ENCODE measurements at places on chromosomes 11 and 22. TPM values are rescaled to one million over a fixed set of nuclear protein-coding genes. Genes with fewer than 3 reads are reported as not detected.

LRRC55 gene
- not detected for total RNA-seq

DEUP1 gene
- total RNA-seq, result not detected

LINC01488 gene
- total RNA-seq, result 3.6 TPM

DLAT gene
- 51.1 TPM for total RNA-seq

TRIM29 gene
- total RNA-seq, result not detected

PKP3 gene
- not detected for total RNA-seq

NTM gene
- total RNA-seq, result 0.95 TPM

SERPING1 gene
- not detected for total RNA-seq

SLN gene
- not detected for total RNA-seq

P2RX3 gene
- total RNA-seq, result not detected

TMEM191C gene
- total RNA-seq, result 0.27 TPM

OTOG gene
- total RNA-seq, result not detected

IL10RA gene
- not detected for total RNA-seq
